ENCODE measurements at places on chromosomes 2 and 18. TPM values are rescaled to one million over a fixed set of nuclear protein-coding genes. Genes with fewer than 3 reads are reported as not detected.

Gene YES1
- total RNA-seq = 29.5 TPM

Gene C18orf54
- 2.1 TPM for total RNA-seq

Gene POTEI
- 0.01 TPM for total RNA-seq

Gene DLGAP1
- 0.01 TPM for total RNA-seq

Gene CNDP1
- total RNA-seq = not detected
